ENCODE measurements at places on chromosomes 11 and 22. TPM values are rescaled to one million over a fixed set of nuclear protein-coding genes. Genes with fewer than 3 reads are reported as not detected.

Gene MYEOV
- not detected for total RNA-seq

Gene ACTN3
- not detected for total RNA-seq

Gene DNAJB13
- total RNA-seq: not detected

Gene KRTAP5-2
- not detected for total RNA-seq

Gene CELSR1
- total RNA-seq: 4.2 TPM

Gene INPPL1
- 134 TPM for total RNA-seq

Gene GTF2H1
- 47.3 TPM for total RNA-seq

Gene MS4A6A
- 137 TPM for total RNA-seq

Gene RNF215
- total RNA-seq: 12.9 TPM

Gene DEUP1
- not detected for total RNA-seq

Gene GDPD4
- total RNA-seq: not detected

Gene RAG2
- total RNA-seq: not detected

Gene MIOX
- total RNA-seq: not detected

Gene MEI1
- total RNA-seq: 0.50 TPM

Gene OR2D3
- total RNA-seq: not detected

Gene FOLR2
- total RNA-seq: 7.3 TPM

Gene MUC6
- 0.77 TPM for total RNA-seq

Gene CNGA4
- total RNA-seq: 0.73 TPM

Gene ATG2A
- 18.8 TPM for total RNA-seq

Gene RAB38
- total RNA-seq: 4.6 TPM

Gene OR8G1
- total RNA-seq: not detected

Gene DCHS1
- 22.2 TPM for total RNA-seq

Gene C2CD3
- 29.6 TPM for total RNA-seq

Gene SLC7A4
- total RNA-seq: 0.47 TPM

Gene CDKN1C
- total RNA-seq: 93.2 TPM

Gene CADM1
- 22.0 TPM for total RNA-seq

Gene AQP11
- total RNA-seq: 0.96 TPM

Gene OR51E2
- 2.5 TPM for total RNA-seq

Gene FAM180B
- total RNA-seq: 0.40 TPM

Gene IFTAP
- 24.8 TPM for total RNA-seq

Gene WT1
- total RNA-seq: not detected

Gene OR52N5
- not detected for total RNA-seq

Gene H19
- total RNA-seq: 77.5 TPM

Gene MPPED2
- total RNA-seq: 3.8 TPM

Gene OR4A16
- not detected for total RNA-seq

Gene CDCA5
- total RNA-seq: 0.81 TPM

Gene ANO9
- 0.94 TPM for total RNA-seq

Gene PIH1D2
- total RNA-seq: 3.1 TPM

Gene DRD4
- total RNA-seq: not detected

All from gastroesophageal sphincter (tissue), 4 donors.